ENCODE measurements at places on chromosomes 1 and 21. TPM values are rescaled to one million over a fixed set of nuclear protein-coding genes. Genes with fewer than 3 reads are reported as not detected.

Gene AJAP1
- 0.14 TPM for total RNA-seq

Gene SLC35F3
- not detected for total RNA-seq

Gene PYHIN1
- total RNA-seq, result not detected

Gene CLEC20A
- total RNA-seq, result not detected

Gene SPATA21
- under 0.01 TPM for total RNA-seq

Gene CD52
- total RNA-seq, result not detected

Gene PGLYRP3
- total RNA-seq, result not detected

Gene ESPN
- 0.65 TPM for total RNA-seq

Gene SHISAL2A
- not detected for total RNA-seq

Gene ADAMTS5
- total RNA-seq, result 0.07 TPM

Gene AMY2A
- not detected for total RNA-seq

Gene MTFR1L
- 30.3 TPM for total RNA-seq

Gene CYP4B1
- total RNA-seq, result not detected

Gene OLIG1
- not detected for total RNA-seq

Gene FCN3
- not detected for total RNA-seq

Gene ACTL8
- total RNA-seq, result not detected

Gene SZRD1
- 98.1 TPM for total RNA-seq

Gene TMEM82
- total RNA-seq, result not detected

Gene SDC3
- total RNA-seq, result 16.6 TPM

Gene AGT
- not detected for total RNA-seq

Gene IL12RB2
- not detected for total RNA-seq

Gene PRELP
- total RNA-seq, result 0.07 TPM

Gene KDM1A
- 162 TPM for total RNA-seq

Gene LDLRAD1
- total RNA-seq, result not detected

Gene SPRR3
- not detected for total RNA-seq

Data from thoracic aorta endothelial cell (primary cell).